NCI-H2029 (cell line): ENCODE measurements at places on chromosomes 6 and 20.

DNA sequence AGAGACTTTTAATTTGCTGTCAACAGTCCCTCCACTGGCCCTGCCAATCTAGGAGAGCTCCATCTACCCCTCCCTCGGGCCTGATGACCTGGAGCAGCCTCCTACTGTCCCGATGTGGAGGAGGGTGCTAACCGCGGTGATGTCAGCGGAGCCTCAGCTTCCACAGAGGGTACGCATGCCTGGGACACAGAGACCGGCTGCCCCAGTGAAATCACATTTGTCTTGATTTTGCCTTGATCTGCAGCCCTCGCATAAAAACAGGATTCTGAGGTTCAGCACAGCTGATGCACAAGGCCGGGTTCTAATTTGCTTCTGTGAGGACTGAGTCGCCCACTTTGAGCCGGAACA lies 77.6 kb downstream of the STK35 start:
- no peak for DNase-seq

- no peak for DNase-seq
Measured at GRCh38 chr6:35569011-35569461, 56.3 kb upstream of the TULP1 start.

DNA sequence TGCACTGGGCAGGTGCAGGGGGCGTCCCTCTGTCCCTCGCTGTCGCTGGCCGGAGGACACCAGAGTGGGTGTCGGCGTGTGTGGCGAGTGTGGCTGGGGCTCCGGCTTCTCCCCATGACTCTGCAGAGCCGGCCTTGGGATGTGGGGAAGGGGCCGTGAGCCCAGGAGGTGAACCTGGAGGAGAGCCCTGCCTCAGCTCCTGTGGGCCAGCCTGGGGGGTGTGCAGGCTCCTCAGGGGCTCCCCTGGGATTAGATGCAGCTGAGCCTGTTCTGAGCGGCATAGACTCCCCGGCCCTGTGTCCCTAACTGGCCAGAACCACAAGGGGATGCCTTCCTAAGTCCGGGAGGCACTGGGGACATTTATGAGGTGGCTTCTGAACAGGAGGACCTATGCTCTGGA lies 73.2 kb upstream of the GATA5 start:
- DNase-seq = no peak

GRCh38 chr6:116764961-116765841 lies at the start of gene FAM162B:
Gene FAM162B (minus strand): TSS chr6:116765719. CDS start chr6:116765576, 143 bp downstream.
- DNase-seq = no peak

GRCh38 chr6:31952140-31952805 lies 6.4 kb downstream of the CFB start:
- no peak for DNase-seq

- DNase-seq = no peak
Measured at GRCh38 chr20:57724610-57725405, 15.0 kb upstream of the PMEPA1 start.

DNA sequence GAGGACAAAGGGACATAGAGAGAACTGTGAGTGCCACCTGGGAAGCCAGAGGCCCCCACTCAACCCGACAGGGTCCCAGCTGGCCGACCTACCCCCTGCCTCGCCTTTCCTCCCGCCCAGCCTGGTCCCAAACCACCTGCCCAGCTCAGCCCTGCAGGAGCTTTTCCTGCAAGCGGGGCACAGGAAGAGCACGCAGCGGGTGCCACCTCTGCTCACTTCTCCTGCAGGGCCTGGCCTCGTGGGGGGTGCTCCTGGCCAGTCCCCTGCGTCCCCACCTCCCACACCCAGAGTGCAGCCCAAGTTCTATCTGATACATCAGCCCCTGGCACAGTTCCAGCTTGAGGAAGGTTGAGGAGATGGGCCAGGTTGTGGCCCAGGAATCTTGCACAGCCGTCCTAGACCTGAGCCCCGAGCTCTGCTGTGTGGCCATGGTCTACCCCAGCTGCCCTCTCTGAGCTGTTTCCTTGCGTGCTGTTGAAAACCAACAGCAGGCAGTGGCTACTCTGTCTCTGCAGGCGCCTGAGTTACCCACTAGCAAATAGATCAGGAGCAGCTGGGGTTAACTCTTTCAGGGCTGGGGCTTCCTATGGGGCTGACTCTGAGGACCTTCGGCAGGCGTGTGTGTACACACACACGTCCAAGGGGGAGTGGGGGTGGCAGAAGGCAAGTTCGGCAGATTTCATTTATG lies 1.7 kb downstream of the NECAB3 start:
- DNase-seq = no peak

- no peak for DNase-seq
Measured at GRCh38 chr20:20341371-20341770, 26.5 kb upstream of the INSM1 start.

- DNase-seq = no peak
Measured at GRCh38 chr6:21208081-21208795, 385.3 kb upstream of the SOX4 start.

GRCh38 chr6:148983966-148984365 lies 237.1 kb downstream of the UST start:
- DNase-seq = no peak

DNA sequence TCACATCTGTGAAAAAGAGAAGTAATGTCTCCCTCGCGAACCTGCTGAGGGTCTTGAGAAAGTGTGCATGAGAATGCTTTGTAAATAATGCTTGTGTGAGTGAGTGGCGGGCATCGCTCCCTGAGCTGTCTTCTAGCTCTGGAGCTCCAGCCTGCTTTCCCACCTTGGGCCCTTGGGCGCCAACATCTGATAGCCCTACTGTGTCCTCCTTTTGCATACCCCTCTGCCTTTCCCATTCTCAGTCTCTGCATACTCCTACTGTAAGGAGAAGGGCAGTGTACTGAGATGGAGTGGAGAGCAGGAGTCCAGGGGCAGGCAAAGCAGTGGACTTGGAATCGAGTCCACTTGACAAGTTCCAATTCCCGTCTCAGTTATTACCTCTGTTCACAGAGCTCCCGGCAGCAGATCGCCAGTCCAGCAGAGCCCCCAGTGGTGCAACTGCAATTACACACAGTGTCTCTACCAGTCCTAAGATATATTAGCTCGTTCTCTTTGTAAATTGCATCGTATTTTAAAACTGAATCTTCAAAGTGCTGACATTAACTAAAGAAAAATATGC lies 847 bp upstream of the NCR2 start:
- no peak for DNase-seq

DNA sequence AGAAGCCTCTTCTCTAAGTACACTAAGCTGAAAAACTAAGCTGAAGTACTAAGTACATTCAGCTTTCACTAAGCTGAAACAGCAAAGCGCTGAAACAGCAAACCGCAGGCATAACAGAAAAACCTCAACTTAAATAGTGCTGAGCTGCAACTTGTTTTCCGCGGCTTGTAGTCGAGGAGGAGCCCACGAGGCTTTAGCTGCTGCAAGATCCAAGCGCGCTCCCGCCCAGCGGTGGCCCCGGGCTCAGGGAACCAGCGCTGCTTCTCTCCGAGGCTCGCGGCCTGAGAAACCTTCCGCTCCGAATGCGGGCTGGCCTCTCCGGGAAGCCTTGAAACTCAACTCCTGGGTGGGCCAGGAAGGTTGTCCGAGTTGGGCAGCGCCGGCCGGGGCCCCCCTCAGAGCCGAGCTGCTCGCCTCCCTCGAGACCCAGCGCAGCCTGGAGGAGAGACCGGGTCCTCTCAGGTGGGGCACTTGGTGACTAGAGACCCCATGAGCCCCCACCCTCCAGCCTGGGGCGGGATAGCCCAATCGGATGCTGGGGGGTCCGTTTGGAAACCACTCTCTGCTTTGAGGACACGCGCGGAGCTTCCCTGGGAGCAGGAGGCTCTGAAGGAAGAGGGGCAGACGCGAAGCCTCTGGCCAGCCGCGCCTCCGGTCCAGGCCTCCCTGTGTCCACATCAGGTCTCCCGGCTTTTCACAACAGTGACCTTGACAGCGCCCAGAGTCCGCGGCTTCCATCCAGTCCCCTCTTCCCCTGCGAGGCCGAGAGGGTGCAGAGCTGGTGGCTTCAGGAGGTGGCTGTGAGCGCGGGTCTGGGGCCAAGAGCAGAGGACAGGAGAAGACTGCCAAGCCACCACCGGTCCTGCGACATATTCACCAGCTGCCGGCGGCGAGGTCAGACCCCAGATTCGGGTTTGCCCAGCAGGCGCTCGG lies 38.1 kb upstream of the HLA-E start:
- DNase-seq = no peak

DNA sequence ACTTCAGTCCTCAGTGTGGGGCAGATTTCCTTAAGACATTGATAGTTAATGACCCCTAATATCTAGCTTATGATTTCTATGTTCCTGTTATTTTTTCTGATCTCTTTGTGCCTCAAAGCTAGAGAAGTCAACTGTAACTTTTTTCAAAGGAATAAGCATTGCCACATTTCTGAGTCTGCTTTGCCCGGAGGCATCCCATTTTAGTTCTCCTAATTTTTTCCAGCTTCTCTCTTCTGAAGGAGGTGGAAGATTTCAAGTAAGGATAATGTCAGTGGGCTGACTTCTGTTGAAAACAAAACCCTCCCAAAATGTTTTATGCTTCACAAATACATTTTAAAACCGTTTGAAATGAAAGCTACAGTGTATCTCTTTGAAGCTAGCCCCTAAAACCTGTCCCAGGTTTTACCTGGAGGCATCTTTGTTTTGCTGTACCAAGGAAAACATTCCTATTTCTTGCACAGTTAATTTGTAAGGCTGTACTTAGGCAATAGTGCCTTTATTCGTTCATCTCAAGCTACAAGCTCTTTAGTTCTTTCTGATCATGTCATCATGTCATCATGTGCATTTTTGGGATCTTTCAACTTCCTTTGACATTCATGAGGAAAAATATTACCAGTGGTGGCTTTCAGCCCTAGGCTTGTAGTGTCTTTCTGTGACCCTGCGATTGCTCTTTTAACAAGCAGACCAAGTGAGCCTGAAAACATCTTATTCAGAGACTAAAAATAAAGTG lies 45.7 kb downstream of the TSPYL4 start:
- no peak for DNase-seq
